ENCODE measurements at places on chromosomes 1 and 21. TPM values are rescaled to one million over a fixed set of nuclear protein-coding genes. Genes with fewer than 3 reads are reported as not detected.
A peak's percentile ranks its signal among the peaks of the same experiment; 100 is the strongest.

- DNase-seq: peak; percentile 74
- H3K27me3 ChIP-seq: no peaks in the 10 kb centered on the region
- no peak overlapping the region for H3K4me3 ChIP-seq
- no peaks in the 10 kb centered on the region for H3K36me3 ChIP-seq
Measured at GRCh38 chr1:30410153-30410851, 313.1 kb downstream of the MATN1 start.

The CYP4A11 gene
- not detected for total RNA-seq

The TMEM54 gene
- total RNA-seq: 7.3 TPM

DNA sequence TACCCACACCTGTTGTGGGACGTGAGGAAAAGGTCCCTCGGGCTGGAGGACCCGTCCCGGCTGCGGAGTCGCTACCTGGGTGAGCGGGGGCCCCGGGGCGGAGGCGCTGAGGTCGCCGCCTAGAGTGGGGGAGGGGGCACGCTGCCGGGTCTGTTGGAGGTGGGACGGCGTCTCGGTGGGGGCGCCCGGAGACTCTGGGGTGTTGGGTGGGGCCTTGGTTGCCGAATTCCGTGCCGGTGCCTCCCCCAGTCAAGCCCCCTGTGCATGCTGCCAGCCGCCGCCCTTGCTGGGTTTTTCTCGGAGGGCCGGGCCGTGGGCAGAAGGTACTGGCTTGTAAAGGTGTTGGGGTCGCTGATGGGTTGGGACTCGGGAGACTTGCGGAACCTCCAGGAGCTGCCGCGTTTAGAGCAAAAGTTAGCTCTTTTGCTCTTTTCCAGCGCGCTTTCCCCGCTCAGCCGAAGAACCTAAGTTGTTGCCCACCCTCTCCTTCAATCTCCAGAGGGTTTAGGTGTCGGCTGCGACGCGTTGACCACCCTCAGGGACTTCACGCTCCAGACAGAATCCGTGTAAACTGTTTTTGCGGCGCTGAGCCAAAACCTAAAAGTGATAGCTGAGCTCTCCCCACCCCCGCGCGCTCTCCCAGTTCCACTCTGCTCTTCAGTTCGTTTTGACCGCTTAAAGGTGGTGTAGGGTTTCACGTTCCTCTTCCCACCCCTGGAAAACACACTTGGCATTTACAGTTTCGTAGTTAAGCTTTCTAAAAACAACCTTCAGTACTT lies at the start of gene MPC2:
Gene MPC2, minus strand, starts transcription at position 143 of the 779 bp plus-strand sequence. CDS start 1,231 bp downstream, outside the sequence.
- peaks cover 51% of the 10 kb centered on the region for H3K4me1 ChIP-seq
- H3K36me3 ChIP-seq: no peaks in the 10 kb centered on the region
- H3K27ac ChIP-seq: peak within 1 kb of the TSS; percentile 100
- peak within 1 kb of the TSS; percentile 89 for H3K4me3 ChIP-seq
- DNase-seq: no peak

DNA sequence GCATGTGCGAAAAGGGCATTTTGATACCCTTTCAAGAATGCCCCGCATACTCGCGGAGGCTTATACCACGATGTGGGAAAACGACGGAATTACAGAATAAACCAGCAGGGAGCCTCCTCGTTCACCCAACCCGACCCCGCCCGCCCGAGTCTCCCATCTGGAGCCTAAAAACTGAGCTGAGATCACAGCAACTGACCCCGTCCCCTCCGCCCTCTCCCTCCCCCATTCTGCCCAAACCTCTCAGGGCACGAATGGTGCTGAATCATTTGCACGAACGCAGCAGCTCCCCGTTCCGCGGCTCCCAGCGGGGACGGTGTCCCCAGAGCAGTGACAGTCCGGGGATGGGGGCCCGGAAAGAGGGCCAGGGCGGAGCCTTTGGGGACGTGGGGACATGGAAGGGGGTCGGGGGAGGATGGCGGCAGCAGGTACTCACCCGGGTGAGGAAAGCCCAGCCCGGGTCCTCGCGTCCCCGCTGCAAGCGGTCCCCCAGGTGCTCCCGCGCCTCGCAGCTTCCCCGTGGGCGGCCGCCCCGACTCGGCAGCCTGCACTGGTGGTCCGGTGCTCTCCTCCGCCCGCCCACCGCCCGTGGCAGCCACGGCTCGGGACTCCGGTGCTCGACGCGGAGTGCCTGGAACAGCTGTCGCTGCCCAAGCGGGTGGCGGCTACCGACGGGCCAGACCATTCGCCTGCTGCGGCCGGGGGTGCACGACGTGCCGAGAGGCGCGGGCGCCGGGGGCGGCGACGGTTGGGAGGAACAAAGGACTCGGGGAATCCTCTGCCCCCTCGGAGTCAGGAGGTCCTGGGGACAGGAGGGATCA lies at the start of gene TTLL7:
Gene TTLL7, minus strand, starts transcription at position 635 of the 818 bp plus-strand sequence. CDS start 46,921 bp downstream, outside the sequence.
- peak within 1 kb of the TSS; percentile 75 for H3K27ac ChIP-seq
- H3K4me3 ChIP-seq: peak within 1 kb of the TSS; percentile 84
- H3K4me1 ChIP-seq: peaks cover 16% of the 10 kb centered on the region
- H3K36me3 ChIP-seq: no peaks in the 10 kb centered on the region
- no peaks in the 10 kb centered on the region for H3K27me3 ChIP-seq

DNA sequence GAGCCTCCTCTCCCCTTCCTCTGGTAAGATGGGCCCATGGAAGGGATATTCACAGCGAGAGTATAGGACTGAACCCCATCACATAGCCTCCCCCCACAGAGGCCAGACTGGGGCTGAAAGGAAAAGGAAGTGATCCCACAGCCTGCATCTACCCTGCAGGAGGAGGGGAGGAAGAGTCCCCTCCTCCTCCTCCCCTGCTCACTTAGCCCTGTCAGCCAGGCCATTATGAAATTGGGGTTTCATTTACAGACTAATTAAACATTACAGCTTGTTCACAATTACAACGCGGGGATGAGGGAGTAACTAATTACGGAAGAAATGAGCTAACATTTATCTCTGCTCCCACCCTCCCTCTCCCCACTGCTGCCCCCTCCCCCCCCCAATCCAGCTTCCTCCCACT lies 25.4 kb downstream of the DMAP1 start:
- no peaks in the 10 kb centered on the region for H3K27me3 ChIP-seq
- H3K4me3 ChIP-seq: no peak overlapping the region
- no peak overlapping the region for H3K27ac ChIP-seq
- H3K4me1 ChIP-seq: peaks cover 24% of the 10 kb centered on the region
- no peak for DNase-seq

DNA sequence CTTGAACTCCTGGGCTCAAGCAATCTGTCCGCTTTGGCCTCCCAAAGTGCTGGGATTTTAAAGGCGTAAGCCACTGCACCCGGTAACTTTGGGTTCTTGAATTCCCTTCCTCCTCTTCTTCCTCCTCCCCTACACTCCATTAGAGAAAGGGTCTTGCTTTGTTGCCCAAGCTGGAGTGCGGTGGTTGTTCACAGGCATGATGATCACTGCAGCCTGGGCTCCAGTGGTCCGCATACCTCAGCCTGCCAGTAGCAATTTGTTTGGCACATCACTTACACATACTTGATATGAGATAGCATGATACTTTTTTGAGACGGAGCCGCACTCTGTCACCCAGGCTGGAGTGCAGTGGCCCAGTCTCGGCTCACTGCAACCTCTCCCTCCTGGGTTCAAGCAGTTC lies 2.2 kb downstream of the DEGS1 start:
- peak overlapping the region; percentile 84 for H3K4me3 ChIP-seq
- peak overlapping the region; percentile 87 for H3K27ac ChIP-seq
- no peak for DNase-seq
- peaks cover 39% of the 10 kb centered on the region for H3K4me1 ChIP-seq

The TCHHL1 gene
- not detected for total RNA-seq

The EVA1B gene
- total RNA-seq: 115 TPM

The LAMC2 gene
- 3.5 TPM for total RNA-seq

The SLC16A4 gene
- 26.3 TPM for total RNA-seq

DNA sequence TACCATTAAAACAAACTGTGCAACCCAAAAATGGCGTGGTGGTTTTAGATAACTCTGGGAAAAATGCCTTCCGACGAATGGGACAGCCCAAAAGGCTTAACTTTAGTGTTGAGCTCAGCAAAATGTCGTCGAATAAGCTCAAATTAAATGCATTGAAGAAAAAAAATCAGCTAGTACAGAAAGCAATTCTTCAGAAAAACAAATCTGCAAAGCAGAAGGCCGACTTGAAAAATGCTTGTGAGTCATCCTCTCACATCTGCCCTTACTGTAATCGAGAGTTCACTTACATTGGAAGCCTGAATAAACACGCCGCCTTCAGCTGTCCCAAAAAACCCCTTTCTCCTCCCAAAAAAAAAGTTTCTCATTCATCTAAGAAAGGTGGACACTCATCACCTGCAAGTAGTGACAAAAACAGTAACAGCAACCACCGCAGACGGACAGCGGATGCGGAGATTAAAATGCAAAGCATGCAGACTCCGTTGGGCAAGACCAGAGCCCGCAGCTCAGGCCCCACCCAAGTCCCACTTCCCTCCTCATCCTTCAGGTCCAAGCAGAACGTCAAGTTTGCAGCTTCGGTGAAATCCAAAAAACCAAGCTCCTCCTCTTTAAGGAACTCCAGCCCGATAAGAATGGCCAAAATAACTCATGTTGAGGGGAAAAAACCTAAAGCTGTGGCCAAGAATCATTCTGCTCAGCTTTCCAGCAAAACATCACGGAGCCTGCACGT lies 82.1 kb downstream of the PRDM2 start:
- H3K27me3 ChIP-seq: no peaks in the 10 kb centered on the region
- DNase-seq: no peak
- peaks cover 46% of the 10 kb centered on the region for H3K36me3 ChIP-seq
- peak overlapping the region; percentile 76 for H3K27ac ChIP-seq

The KLHDC7A gene
- not detected for total RNA-seq

The PTAFR gene
- 0.08 TPM for total RNA-seq

- H3K4me3 ChIP-seq: no peak overlapping the region
- no peaks in the 10 kb centered on the region for H3K27me3 ChIP-seq
- H3K36me3 ChIP-seq: no peaks in the 10 kb centered on the region
Measured at GRCh38 chr1:59052166-59052590, 244.7 kb upstream of the FGGY start.

- no peaks in the 10 kb centered on the region for H3K4me1 ChIP-seq
- no peak overlapping the region for H3K4me3 ChIP-seq
- H3K27ac ChIP-seq: no peak overlapping the region
- DNase-seq: no peak
Measured at GRCh38 chr1:101112051-101112780, 86.6 kb upstream of the DPH5 start.

The SPRR5 gene
- total RNA-seq: not detected

The DNAH14 gene
- 15.4 TPM for total RNA-seq

All from osteocyte (in vitro differentiated cells).